Cardiac fibroblast (primary cell): ENCODE measurements at places on chromosomes 11 and 22.

DNA sequence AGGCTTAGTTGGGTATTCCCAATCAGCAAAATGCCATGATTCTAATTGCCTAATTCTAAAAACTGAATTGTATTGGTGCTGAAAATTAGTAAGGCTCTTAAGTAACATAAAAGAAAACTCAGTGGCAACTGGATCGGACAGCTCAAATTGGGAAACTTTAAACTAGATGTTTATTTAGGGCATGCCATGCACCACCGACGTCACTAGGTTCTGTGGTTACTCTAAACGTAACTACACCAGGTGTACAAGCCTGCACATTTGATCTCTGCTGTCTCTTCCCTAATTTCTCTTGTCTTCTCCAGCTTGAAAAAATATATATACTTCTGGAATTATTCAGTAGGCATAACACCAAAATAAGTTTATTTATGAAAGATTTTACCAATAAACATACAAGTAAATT is 378.2 kb downstream of the DCDC1 start:
- no peak for DNase-seq

DNA sequence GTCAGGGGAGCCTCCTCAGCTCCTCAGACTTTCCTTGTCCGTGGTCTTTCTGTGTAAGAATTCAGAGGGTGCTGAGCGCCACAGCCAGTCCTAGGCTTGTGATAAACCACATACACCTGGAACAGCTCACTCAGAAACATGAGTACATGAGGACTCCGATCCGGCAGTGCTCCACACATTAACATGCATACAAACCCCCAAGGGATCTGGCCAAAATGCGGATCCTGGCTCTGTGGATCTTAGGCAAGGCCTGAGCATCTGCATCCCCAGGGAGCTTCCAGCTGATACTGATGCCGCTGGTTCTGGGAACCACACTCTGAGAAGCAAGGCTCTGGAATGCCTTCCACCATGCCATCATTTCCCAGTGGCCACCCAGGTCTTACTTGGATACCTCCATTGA is 20.6 kb upstream of the OPCML start:
- DNase-seq, result no peak

DNA sequence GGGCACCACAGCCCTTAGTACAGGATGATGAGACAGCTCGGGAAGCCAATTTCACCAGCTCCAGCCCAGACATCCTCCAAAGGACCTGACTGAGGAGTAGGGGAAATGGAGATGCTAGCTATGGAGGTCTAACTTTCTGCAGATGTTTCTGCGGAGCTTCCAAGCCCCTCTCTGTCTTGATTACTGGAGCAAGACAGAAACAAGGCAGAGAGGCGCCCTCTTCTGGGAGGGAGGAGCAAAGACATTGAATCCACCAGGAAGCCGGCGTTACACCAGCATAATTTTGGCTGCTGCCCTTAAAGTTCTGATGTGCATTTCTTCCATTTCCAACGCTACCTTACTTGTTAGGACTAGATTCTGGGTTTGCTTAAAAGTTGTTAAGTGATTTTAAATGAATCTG is 107.3 kb upstream of the HSD17B12 start:
- DNase-seq, result peak; percentile 19

GRCh38 chr22:30290342-30291057 is 1.2 kb upstream of the CASTOR1 start:
- peak; percentile 79 for DNase-seq

GRCh38 chr11:81237139-81237538 is 1496.5 kb downstream of the FAM181B start:
- DNase-seq, result peak; percentile 36

- DNase-seq, result no peak
These were observed 14.7 kb upstream of the PTS start for GRCh38 chr11:112211536-112211935.

GRCh38 chr11:128759597-128759996 is 65.7 kb downstream of the FLI1 start:
- peak; percentile 84 for DNase-seq

GRCh38 chr22:24432059-24432853 is 4.9 kb downstream of the ADORA2A start:
- DNase-seq, result peak; percentile 72

- no peak for DNase-seq
These were observed 15.2 kb downstream of the PIM3 start for GRCh38 chr22:49975543-49976389.

- DNase-seq, result no peak
These were observed 12.7 kb downstream of the PAAF1 start for GRCh38 chr11:73889536-73889935.

GRCh38 chr11:123567466-123567865 is 87.0 kb downstream of the SCN3B start:
- DNase-seq, result no peak

DNA sequence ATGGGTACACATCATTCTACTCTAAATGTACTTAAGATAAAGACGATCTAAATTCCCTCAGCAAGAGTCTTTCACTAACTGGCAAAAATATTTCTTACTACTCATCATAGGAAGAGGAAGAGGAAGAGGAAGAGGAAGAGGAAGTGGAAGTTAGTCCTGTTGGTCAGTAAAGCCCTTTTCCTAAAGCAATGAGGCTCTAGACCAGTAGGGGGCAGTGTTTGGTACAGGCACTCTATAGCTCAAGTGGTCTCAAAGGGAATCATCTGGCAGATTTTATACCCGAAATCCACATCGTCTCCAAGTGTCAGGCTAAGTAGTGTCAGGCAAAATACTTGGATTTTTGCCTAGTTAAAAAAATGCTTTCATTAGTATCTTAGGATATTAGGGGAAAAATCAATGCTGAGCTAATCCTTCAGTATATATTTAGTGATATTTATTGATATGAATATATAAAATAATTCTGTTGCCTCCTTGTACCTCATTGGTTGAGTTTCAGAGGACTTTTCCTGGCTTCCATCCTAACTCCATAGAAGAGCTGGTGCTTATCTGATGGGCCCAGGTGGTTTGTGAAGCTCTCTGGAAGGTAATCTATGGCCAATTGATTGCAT is 7.7 kb downstream of the BLID start:
- DNase-seq, result peak; percentile 84

GRCh38 chr11:70878366-70878765 is 374.0 kb downstream of the SHANK2 start:
- no peak for DNase-seq

DNA sequence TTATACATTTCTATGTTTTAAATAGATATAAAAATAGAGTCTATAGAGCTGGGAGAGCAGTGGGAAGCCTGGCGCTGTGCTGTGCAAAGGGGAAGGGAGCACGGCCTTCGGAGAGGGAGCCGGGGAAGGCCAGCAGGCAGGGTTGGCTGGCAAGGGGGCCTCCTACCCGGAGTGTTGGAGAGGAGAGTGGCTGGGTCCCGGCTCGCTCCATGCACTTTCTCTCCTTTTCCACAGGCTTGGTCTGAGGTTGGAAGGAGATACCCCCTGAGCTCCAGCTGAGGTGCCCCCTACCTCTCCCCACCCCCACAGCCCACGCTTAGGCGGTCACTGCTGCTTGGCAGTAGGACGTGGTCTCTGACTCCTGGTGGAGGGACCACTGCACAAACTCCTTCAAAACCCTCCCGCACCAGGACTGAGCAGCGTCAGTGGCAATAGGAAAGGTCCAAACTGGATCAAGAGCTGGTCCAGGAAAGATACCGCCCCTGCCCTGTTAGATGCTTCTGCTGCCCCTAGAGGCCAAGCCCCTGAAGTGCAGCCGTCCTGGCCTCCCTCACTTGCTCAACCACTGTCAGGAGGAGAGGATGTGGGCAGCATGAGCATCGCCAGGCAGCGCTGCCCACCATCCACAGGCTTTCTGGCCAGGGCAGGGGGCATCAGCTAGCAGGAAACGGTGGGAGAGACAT is 52.9 kb downstream of the SYT13 start:
- peak; percentile 70 for DNase-seq

DNA sequence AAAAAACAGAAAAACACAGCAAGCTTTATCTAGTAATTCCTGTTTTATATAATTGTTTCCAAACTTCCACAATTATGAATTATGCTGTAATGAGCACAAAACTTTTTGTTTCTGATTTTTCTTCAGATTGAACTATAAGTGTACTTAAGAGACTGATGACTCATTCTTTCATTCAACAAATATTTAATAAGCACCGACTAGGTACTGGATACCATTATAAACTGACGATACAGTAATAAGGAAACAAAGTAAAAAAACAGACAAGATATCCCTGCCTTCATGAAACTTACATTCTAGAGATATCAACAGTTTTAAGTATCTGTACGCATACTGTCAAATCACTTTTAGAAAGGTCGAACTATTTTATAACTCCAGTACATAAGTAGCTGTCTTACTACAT is 78.6 kb downstream of the ME3 start:
- no peak for DNase-seq

DNA sequence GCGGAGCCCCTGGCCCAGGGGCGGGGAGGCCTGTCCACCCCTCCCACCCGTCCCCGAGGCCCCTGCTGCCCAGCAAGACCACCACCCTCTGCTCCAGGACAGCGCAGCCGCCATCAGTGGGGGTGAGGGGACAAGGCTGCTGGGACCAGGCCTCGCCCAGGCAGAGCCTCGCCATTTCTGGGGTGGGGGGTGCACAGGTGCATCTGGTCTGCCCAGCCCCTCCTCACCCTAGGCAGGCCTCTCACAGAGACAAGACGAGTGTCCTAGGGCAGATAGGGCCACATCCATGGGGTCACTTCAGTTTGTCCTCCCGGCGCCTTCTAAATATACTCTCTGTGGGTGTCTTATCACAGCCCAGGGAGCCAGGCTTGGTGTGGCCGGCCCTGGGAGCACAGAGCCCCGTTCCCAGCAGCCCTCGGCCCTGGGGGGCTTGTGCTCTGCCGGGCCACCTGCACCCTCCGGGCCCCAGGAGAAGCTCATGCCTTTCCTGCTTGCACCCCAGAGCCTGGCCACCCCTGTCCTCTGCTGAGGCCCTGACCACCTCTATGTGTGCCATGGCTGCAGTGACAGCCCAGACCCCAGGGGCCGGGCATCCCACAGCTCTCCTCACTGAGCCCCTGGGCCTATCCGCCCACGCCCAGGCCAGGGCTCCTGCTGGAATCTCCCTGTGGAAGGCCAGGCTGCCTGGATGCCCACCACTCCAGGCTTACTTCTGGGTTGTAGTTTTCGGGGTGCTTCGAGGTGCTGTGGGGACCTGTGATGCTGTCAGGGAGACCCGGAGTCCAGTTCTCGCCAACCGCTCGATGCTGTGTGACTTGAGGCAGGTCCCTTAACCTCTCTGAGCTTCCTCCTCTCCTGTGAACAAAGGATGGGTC is 70.8 kb downstream of the KCNQ1 start:
- DNase-seq, result no peak

DNA sequence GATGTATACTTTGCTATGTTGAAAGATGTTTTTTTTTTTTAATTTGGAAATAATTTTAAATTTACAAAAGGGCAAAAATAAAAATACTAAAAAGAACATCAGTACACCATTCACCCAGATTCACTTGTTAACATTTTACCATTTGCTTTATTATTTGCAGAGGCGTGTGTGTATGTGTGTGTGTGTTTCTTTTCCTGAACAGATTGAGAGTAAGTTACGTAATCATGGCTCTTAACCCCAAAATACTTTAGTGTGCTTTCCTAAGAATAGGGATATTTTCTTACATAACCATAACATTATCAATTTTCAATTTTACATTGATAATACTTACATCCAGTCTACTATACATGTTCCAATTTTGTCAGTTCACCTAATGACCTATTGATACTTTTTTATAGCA is 91.5 kb upstream of the HORMAD2 start:
- DNase-seq, result no peak

DNA sequence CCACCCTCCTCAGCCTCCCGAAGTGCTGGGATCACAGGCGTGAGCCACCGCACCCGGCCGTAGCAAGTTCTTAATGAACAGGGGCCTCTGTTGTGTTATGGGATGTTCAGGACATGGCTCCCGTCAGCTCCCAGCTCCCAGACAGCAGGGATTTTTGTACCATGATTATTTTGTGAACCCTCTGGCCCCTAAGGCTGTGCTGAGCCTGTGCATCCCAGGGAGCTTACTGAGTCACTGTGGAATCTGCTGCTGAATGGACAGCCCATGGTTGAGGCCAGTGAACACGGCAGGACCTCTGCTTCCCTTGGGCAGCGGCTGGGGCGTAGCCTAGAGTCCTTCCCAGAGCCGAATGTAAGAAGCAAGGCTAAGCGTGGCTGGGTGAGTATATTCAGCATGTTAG is 245.2 kb downstream of the NTM start:
- DNase-seq, result no peak

GRCh38 chr11:85810521-85810870 is 445 bp downstream of the SYTL2 start:
- DNase-seq, result no peak

- DNase-seq, result peak; percentile 96
These were observed 6.0 kb upstream of the MALAT1 start for GRCh38 chr11:65492637-65493366.

- DNase-seq, result peak; percentile 80
These were observed 10.4 kb upstream of the MALAT1 start for GRCh38 chr11:65488273-65489034.

DNA sequence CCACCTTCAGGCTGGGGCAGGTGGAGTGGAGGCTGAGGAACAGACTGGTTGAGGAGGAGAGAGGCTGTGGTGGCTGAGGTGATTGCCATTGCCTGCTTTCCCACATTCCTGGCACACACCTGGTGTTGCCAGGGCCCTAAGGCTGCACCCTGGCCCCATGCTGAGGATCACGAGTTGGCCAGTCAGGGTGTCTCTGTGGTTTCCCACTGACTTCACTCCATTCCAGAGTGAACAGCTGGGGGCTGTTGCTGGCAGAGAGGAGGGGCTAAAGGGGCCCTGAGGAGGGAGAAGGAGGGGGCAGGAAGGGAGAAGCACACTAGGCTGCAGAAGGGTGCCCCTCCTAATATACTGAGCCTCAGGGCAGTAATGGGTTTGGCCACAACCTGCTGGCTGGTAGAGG is 1.8 kb downstream of the TMEM86A start:
- no peak for DNase-seq

- peak; percentile 44 for DNase-seq
These were observed 21.7 kb upstream of the NRGN start for GRCh38 chr11:124717786-124718651.

DNA sequence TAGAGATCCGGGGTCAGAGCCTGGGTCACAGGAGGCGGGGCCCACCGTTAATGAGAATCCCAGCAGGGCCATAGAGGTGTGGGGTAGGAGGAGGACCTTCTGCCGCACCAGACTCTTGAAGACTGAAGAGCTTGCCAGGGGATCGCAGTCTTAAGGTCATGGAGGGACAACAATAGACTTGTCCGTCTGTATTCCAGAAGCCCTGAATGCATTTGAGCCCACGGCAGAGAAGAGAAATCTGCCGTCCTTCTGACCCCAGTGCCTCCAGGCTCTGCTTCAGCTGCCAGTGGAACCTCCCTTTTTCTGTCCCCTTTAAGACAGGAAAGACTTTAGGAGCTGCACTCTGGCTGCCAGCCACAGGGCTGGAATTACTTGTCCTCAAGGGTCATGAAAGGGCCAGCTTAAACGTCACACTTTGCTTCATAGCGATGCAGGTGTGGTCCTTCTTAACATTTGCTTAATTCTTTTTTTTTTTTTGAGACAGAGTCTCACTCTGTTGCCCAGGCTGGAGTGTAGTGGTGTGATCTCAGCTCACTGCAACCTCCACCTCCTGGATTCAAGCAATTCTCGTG is 15.5 kb upstream of the ST3GAL4 start:
- peak; percentile 69 for DNase-seq

- DNase-seq, result no peak
These were observed 25.4 kb downstream of the ST3GAL4 start for GRCh38 chr11:126380909-126381308.

- no peak for DNase-seq
These were observed 21.6 kb upstream of the SPINDOC start for GRCh38 chr11:63791495-63792167.

- no peak for DNase-seq
These were observed 160.5 kb downstream of the CSNK2A3 start for GRCh38 chr11:11192541-11192940.

GRCh38 chr11:118142081-118142480 is 10.5 kb downstream of the SCN4B start:
- peak; percentile 42 for DNase-seq

GRCh38 chr22:48504519-48505140 is 1323.0 kb downstream of the BRD1 start:
- no peak for DNase-seq
